HCT116 (cell line): ENCODE measurements at places on chromosomes 1 and 21. TPM values are rescaled to one million over a fixed set of nuclear protein-coding genes. Genes with fewer than 3 reads are reported as not detected.

The ELK4 gene
- total RNA-seq, result 46.2 TPM

The FLG2 gene
- not detected for total RNA-seq

The ATP6V1G3 gene
- not detected for total RNA-seq

The CD2 gene
- total RNA-seq, result 0.57 TPM

The CALML6 gene
- total RNA-seq, result 2.3 TPM

The SLC9A1 gene
- total RNA-seq, result 21.7 TPM

The KCNQ4 gene
- total RNA-seq, result 4.1 TPM

The CD1E gene
- not detected for total RNA-seq

The GRHL3 gene
- 1.0 TPM for total RNA-seq

The CHI3L2 gene
- not detected for total RNA-seq

The NHLH2 gene
- total RNA-seq, result not detected

The NID1 gene
- total RNA-seq, result 0.32 TPM

The MATN1 gene
- total RNA-seq, result 0.12 TPM

The AK5 gene
- total RNA-seq, result 0.22 TPM

The LENEP gene
- 0.42 TPM for total RNA-seq

The PTGS2 gene
- 0.91 TPM for total RNA-seq

The RNF11 gene
- 60.9 TPM for total RNA-seq

The SAMSN1 gene
- 0.57 TPM for total RNA-seq

The ADAMTS1 gene
- total RNA-seq, result 0.98 TPM

The SMCP gene
- not detected for total RNA-seq

The FCN3 gene
- 1.2 TPM for total RNA-seq

The IGSF21 gene
- not detected for total RNA-seq

The SLC39A1 gene
- 51.5 TPM for total RNA-seq

The COL6A2 gene
- 87.0 TPM for total RNA-seq

The TINAGL1 gene
- total RNA-seq, result 57.9 TPM

The FAM89A gene
- total RNA-seq, result 23.6 TPM

The LCE1C gene
- not detected for total RNA-seq

The MLLT11 gene
- 0.17 TPM for total RNA-seq
